ENCODE measurements at places on chromosomes 6 and 20.

DNA sequence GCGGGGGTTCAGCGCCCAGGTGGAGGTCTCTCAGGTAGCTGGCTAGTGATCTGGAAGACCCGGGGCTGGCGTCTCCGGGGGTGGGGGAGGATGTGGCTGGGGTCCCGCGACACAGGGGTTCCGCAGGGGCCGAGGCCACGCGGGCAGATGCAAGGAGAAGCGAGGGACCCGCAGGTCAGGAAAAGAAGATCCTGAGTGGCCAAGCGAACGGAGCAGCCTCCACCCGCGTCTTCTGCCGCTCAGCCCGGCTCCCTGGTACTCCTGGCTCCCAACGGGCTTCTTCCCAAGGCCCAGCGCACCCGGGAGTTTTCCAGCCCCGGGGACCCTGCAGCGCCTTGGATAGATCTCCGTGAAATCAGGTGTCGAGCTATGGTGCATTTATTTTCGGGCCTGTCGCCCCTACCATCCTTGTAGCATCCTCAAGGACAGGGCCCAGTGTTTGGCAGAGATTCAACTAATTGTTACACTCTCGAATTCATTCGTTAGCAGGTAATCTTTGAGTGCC lies 682 bp upstream of the CHD6 start:
- no peak for DNase-seq

- no peak for DNase-seq
Measured at GRCh38 chr20:46151936-46152335, 33.8 kb downstream of the CD40 start.

GRCh38 chr6:144805049-144805448 lies 519.9 kb downstream of the UTRN start:
- no peak for DNase-seq

- DNase-seq, result no peak
Measured at GRCh38 chr20:35878113-35878625, 76.1 kb downstream of the SCAND1 start.

DNA sequence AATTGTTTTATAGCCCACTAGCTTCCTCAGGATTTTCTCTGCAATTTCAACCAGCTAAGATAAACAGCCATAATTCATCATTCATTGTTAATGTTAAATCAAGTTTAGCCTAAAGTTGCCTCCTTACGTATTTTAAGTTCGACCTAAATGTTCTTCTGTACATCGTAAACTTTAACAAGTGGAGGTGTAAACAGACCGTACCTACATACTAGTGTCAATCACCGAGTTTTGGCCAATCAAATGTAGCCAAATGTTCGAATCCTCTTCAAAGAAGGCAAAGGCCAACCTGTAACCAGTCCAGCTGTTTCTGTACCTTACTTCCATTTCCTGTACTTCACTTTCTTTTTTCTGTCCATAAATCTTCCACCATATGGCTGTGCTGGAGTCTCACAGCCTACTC lies 13.5 kb downstream of the MBOAT1 start:
- no peak for DNase-seq

GRCh38 chr6:48919555-48919954 lies 543.5 kb downstream of the MMUT start:
- no peak for DNase-seq

GRCh38 chr6:167279766-167280446 lies 11.2 kb upstream of the UNC93A start:
- no peak for DNase-seq

- DNase-seq, result no peak
Measured at GRCh38 chr6:124590001-124590400, 372.2 kb upstream of the RNF217 start.

DNA sequence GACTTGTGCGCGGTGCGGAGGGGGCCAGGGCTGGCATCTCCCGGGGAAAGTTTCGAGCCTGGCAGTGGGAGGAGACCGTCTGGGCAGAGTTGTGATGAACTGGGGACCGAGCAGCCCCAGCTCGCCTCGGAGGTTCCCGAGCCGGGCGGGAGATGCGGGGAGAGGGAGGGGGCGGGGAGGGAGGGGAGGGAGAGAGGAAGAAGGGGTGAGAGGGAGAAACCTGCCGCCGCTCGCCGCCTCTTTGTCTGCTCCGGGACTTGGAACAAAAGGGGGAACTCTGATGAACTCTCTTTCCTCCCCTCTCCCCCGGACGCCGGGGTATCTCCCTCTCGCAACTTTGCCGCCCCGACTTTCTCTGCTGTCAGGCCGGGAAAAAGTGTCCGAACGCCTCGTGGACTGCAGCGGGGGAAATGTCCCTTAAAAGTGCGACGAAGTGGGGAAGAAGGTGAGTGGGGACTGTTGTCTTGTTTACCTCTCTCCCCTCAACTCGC lies 72.7 kb downstream of the SOX4 start:
- DNase-seq, result no peak

- no peak for DNase-seq
Measured at GRCh38 chr6:43806043-43806757, 36.2 kb downstream of the VEGFA start.

DNA sequence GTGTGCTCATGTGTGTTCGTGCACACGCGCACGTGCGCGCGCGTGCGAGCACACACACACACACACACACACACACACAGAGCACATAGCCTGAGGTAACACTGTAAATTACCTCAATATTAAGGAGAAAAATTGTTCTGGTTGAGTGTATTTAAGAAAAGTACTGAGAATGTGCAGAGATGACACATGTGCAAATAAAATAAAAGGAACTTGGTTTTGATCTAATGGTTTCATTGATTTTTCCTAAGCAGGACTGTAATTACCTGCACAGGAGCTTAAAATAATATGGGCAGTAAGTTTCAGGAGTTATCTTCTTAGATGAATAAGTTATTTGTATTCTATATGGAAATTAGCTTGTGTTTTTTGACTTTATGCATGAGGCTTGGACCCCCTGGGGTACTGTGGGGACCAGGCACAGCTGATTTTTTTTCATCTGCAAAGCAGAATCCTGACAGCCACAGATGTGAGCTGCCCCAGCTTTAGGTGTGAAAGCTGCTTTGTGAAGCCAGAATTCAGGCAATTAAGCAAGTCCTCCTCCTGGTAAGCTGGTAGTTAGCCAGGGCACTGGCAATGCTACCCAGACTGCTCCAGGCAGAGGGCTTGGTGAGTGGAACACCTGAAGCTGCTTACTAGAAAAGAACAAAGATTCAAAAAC lies 1040.6 kb upstream of the CITED2 start:
- DNase-seq, result no peak
